Progenitor cell of endocrine pancreas (in vitro differentiated cells): ENCODE measurements at places on chromosomes 1 and 21. TPM values are rescaled to one million over a fixed set of nuclear protein-coding genes. Genes with fewer than 3 reads are reported as not detected.

SPRR1A gene
- not detected in 2 replicates for total RNA-seq

OLFML3 gene
- 12.9 and 14.7 TPM in 2 replicates for total RNA-seq

SLC22A15 gene
- total RNA-seq = 4.6 and 5.3 TPM in 2 replicates

GART gene
- 100 and 105 TPM in 2 replicates for total RNA-seq

NUCKS1 gene
- 222 and 245 TPM in 2 replicates for total RNA-seq

TMPRSS3 gene
- total RNA-seq = 10.1 and 14.4 TPM in 2 replicates

RHBG gene
- total RNA-seq = 0.36 and 0.71 TPM in 2 replicates

OR2T4 gene
- total RNA-seq = not detected in 2 replicates

SPRR5 gene
- not detected in 2 replicates for total RNA-seq

- H3K4me1 ChIP-seq = no peaks in the 10 kb centered on the region
- no peaks in the 10 kb centered on the region for H3K27me3 ChIP-seq
- no peak for DNase-seq
Observed at GRCh38 chr1:247797518-247797917, 26.4 kb downstream of the OR14A16 start.

GRCh38 chr1:29197590-29197924 is 15.9 kb upstream of the SRSF4 start:
- H3K27me3 ChIP-seq = no peaks in the 10 kb centered on the region
- no peak overlapping the region for H3K4me3 ChIP-seq
- DNase-seq = no peak
- H3K4me1 ChIP-seq = peaks cover 1% of the 10 kb centered on the region
- H3K27ac ChIP-seq = no peak overlapping the region
- H3K36me3 ChIP-seq = peaks cover 7% of the 10 kb centered on the region

GRCh38 chr21:45335761-45336534 is 48.3 kb upstream of the POFUT2 start:
- H3K4me3 ChIP-seq = no peak overlapping the region
- H3K36me3 ChIP-seq = no peaks in the 10 kb centered on the region
- DNase-seq = no peak
- peak overlapping the region; percentile 79 for H3K27ac ChIP-seq
- peaks cover 27% of the 10 kb centered on the region for H3K4me1 ChIP-seq
- peaks cover 16% of the 10 kb centered on the region for H3K27me3 ChIP-seq

DNA sequence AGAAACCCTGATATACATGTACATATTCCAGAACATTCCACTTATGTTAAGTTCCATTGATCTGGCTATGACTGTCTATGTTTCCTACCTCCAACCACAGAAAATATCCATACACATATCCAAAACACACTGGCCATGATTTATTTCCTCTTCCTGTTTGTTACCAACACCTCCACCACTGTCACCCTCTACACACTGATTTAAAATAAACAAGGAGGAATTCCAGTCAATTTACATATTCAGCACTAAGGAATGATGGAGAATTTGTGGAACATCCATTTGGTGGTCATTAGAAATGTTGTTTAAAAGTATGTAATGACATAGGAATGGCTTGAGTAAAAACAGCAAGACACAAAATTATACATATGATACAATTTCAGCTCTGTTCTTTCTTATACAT is 5.5 kb upstream of the STX6 start:
- DNase-seq = no peak
- H3K27me3 ChIP-seq = peaks cover 15% of the 10 kb centered on the region
- H3K4me3 ChIP-seq = no peak overlapping the region

DNA sequence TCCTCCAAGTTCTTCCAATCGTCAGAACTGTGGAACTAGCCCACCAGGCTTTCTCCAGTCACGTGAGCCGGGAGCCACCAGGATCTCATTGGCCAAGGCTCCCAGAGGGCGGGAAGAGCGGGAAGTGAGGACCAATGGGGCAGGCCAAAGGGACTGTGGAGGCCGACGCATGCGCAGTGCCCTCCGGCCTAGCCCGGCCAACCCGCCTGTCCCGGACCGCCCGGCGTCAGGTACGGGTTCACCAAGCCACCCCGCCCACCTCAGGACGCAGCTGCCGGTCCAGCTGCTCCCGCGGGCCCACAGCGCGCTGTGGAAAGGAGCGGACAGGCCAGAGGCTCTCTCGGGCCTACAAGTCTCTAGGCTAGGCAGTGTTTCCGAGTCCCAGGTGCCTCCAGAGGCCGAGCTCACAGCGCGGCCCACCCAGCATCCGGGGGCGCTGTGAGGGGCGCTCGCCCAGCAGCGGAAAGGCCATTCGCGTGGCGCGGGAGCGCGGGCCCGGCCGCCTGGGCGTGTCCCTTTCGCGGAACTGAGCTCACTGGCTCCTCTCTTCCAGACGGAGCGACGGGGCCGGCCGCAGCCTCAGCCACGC is 10.9 kb downstream of the OR14I1 start:
- H3K4me3 ChIP-seq = no peak overlapping the region
- no peak for DNase-seq
- peaks cover 9% of the 10 kb centered on the region for H3K36me3 ChIP-seq
- no peaks in the 10 kb centered on the region for H3K27me3 ChIP-seq

- no peaks in the 10 kb centered on the region for H3K36me3 ChIP-seq
- DNase-seq = no peak
- no peak overlapping the region for H3K27ac ChIP-seq
- H3K4me1 ChIP-seq = peaks cover 5% of the 10 kb centered on the region
Observed at GRCh38 chr1:210231846-210232510, 618 bp upstream of the SERTAD4 start.

GRCh38 chr1:11650331-11650991 is 3.8 kb downstream of the FBXO2 start:
- H3K27me3 ChIP-seq = peaks cover 46% of the 10 kb centered on the region
- no peaks in the 10 kb centered on the region for H3K36me3 ChIP-seq

DNA sequence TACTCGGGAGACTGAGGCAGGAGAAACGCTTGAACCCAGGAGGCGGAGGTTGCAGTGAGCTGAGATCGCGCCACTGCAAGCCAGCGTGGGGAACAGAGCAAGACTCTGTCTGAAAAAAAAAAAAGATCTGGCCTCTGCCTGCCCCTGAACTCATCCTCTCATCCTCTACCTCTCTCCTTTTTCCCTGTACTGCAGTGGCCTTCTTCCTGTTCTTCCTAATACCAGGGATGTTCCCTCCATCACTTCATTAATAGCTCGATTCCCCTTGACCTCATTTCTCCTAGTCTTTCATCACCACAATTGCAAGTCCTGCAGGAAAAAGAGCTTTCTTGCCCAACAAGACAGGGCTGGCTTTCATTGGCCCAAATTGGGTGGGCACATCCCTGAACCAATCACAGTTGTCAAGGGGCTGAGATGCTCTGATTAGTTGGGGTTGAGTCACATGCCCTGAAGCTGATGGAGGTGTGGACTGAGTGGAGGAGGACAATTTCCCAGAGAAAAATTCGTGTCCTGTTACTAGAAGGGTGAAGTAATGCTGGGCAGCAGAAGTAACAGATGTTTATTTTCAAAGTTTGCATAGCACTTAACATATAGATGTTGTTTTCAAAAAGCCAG is 86.8 kb upstream of the PUM1 start:
- no peak overlapping the region for H3K4me3 ChIP-seq
- peaks cover 6% of the 10 kb centered on the region for H3K4me1 ChIP-seq
- H3K27me3 ChIP-seq = no peaks in the 10 kb centered on the region
- DNase-seq = no peak
- H3K27ac ChIP-seq = no peak overlapping the region

GRCh38 chr1:64039390-64039926 is 164.0 kb upstream of the UBE2U start:
- no peak for DNase-seq
- H3K27ac ChIP-seq = peak overlapping the region; percentile 7
- H3K27me3 ChIP-seq = no peaks in the 10 kb centered on the region
- H3K4me1 ChIP-seq = peaks cover 29% of the 10 kb centered on the region
- no peak overlapping the region for H3K4me3 ChIP-seq

DNA sequence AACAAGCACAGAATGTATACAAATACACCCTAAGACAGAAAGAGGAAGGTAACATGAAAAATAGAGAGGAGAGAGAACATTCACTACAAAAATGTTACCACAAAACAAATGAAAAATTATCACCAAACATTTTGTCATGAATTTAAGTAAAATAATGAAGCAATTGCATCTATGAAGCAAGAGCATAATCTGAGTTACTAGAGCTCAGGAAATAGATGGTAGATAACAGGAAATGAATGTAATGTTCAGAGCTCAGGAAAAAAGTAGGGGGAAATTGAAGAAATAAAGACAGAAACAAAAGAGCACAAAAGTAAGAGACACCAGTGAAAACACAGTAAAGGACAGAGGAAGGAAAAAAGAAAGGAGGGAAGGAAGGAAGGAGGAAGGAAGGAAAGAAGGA is 19.4 kb downstream of the SEC16B start:
- H3K4me1 ChIP-seq = peaks cover 5% of the 10 kb centered on the region
- peaks cover 14% of the 10 kb centered on the region for H3K27me3 ChIP-seq
- DNase-seq = no peak
- H3K4me3 ChIP-seq = no peak overlapping the region
- H3K36me3 ChIP-seq = no peaks in the 10 kb centered on the region
